Right cardiac atrium (tissue), 5 donors: ENCODE measurements at places on chromosomes 3 and 15. TPM values are rescaled to one million over a fixed set of nuclear protein-coding genes. Genes with fewer than 3 reads are reported as not detected.

EPHA3 gene
- 6.5 TPM for total RNA-seq

DNA sequence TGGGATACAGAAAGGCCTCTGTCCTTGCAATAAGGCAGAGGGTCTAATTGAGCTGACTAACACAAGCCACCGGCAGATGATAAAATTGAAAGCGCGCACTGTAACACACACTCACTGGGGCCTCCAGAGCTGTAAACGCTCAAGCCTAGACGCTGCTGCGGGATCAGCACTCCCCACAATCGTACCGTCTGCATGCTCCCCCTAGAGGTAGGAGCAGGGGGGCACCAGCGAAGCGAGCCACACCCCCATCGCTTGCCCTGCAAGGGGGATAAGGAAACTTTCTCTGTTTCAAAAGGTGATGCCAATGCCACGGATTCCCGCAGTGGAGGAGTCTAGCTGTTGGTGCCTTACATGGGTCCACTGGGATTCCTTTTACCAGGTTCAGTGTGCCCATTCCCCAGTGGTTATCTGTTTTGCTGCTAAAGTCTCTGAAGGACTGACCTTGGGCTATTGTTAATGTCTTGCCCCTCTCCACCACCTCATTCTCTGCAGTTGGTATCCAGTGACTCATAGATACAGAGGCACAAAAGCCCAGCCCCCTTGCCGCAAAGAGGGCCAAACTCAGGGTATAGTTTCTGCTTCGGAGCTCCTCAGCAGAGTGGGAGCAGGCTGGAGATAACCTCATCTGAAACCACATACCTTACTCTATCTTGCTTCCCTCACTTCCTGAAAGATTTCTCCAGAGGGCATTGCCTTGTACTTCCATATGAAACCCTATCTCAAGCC lies 139.3 kb upstream of the KBTBD8 start:
- DNase-seq: no peak

KLHL40 gene
- 0.09 TPM for total RNA-seq

GRCh38 chr3:16410659-16411058 lies 102.8 kb downstream of the RFTN1 start:
- no peak for DNase-seq

DNA sequence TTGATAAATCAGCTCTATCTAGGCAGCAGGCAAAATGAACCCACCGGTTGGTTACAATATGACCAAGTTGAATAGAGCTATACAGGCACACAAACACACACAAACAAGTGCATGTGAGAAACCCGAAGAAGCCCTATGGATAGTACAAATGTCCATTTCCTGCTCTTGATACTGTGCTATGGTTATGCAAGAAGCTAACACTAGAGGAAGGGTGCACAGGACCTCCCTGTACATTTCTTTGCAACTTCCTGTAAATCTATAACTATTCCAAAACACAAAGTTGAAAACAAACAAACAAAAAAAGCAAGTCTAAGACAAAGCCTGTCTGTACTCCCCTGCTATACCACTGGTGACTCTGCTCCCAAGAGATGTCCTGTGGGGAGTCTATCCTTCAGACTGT lies 8.2 kb upstream of the FAM240A start:
- no peak for DNase-seq

DNA sequence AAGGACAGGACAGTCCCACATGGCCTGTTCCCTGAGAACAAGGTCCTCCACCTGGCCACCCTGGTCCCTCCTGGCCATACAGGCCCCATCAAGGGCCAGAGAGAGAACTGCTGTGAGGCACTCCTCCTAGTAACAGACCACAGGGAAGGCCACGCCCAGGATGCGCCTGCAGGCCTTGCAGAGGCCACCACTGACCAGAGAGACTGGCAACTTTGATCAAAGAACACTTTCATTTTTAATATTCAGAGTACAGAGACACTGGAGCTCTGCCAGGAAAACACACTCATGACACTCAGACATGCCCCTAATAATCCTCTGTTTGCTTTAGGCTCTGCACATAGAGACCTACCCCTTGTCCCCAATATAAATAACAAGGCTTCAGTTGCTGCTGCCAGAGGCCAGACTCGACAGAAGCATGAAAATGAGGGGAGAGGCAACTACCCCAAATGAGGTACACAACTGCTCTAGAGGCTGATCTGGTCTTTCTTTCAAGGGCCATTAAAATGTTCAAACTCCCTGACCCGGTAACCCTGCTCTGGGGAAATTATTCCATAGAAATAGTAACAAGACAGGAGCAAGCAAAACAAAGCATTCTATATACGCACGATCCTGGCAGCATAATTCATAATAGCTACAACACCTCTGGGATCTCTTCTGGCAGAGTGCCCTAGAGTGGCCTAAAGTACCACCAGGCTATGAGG lies 44.8 kb downstream of the CCDC12 start:
- DNase-seq: no peak

RTF1 gene
- total RNA-seq: 22.3 TPM

HYAL1 gene
- total RNA-seq: 17.8 TPM

DNA sequence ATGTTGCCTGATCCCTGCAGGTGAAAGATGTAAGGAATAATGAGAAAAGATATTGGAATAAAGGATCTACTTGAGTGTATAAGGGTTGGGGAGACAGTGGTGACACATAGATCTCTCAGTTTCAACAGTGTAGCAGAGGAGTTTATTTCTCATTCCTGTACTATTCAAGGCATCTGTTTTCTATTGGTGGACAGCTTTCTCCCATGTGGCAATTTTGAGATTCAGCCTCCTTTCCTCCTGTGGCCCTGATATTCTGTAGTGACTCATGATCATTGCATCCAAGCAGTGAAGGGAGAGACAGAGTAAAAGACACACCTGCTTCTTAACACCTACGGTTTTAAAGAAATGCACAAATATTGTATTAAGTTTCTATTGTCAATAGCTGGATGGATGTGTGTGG lies 327.6 kb downstream of the GRM7 start:
- no peak for DNase-seq

ITPKA gene
- total RNA-seq: 1.4 TPM

CCR5 gene
- total RNA-seq: 0.68 TPM

- DNase-seq: no peak
Observed at GRCh38 chr15:95105229-95105628, 873.9 kb downstream of the MCTP2 start.

DNA sequence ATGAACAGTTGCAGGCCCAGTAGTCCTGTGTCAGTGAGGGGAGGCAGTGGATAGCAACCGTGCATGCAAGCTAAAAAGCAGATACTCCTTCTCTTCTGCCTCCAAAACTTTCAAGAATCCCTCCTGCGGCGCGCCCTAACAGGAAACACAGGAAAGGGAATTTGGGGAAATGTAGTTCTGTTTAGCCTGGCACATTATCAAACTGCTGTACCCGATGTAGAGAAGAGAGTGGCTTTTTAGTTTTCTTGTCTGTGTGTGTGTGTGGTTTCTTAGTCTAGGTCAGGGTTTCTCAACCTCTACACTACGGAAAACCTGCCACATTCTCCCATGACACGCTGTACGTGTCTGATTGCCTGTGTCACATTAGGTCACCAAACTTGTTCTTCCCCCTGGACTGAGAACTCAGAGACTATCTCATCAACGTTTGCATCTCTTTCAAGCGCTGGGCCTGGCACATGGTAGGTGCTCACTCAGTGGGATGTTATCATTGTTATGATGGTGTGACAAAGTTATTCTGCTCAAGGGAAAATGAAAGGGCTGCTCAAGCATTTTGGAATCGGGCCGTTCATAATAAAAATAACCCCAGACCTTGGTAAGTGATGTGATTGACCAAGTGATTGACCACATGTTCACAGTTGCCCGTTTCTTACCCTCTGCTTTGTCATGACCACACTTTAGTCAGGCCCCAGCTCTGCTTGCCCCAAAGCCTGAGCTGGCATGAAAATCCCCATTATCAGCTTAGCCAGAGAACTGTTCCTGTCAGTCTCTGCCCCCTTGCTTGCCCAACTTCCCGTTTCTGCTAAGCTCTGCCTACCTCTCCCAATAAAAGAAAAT lies 33.2 kb downstream of the TM4SF4 start:
- no peak for DNase-seq

GRCh38 chr3:33401781-33402180 lies 38.4 kb downstream of the UBP1 start:
- no peak for DNase-seq

DNA sequence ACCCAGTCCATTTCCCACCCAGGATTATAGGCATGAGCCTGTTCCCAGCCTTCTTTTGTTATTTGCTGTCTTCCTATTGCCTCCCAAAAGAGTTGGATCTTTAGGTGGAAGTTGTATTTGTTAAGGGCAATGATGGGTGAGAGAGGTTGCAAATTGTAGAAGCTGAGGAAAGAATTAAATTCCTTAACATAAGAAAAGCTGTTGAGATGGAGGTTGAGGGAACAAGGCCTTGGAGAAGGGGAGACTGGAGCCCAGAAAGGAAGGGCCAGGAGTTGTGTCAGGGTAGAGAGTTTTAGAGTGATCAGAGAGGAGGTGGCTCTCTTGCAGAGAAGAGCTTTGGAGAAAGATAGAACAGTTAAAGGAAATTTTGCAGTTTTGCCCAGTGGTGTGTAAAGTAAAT lies 46.8 kb downstream of the PLS1 start:
- no peak for DNase-seq

- no peak for DNase-seq
Observed at GRCh38 chr15:81097890-81098280, 36.2 kb upstream of the CFAP161 start.

DNA sequence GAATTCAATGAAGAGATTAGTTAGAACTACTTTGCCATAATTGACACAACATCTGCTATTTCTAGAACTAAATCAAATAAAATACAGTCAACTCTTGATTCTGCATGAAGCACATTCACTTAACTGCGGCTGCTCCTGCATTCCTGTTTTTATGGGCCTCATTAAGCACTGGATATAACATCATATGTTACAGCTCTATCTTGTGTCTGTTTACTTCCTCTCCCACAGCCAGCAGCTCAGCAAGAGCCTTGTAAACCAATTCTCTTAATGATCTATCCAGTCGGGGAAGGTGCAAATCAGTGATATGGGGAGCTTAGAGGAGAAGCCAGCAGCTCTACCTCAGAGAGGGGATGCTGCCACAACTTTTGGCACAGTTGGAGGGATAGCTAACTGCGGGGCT lies 329.2 kb downstream of the ARRDC4 start:
- no peak for DNase-seq

DNA sequence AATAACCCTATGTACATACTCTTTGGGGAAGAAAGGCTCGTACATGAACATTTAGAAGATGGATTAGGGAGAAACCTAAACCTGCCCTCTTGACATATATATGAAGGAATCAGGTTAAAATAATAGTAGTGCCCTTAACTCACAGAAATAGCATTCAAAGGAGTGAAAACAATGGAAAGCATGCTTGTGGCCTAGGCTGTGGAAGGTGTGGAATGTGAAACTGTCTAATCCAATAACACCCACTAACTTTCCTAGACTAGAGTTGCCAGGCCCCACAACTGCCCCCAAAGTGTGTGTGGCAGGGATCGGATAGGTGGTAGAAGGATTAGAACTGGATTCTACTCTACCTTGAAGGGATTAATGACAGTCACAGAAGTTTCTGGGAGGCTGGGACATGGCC lies 317.4 kb upstream of the LRRFIP2 start:
- no peak for DNase-seq

C3orf62 gene
- 3.2 TPM for total RNA-seq

DNA sequence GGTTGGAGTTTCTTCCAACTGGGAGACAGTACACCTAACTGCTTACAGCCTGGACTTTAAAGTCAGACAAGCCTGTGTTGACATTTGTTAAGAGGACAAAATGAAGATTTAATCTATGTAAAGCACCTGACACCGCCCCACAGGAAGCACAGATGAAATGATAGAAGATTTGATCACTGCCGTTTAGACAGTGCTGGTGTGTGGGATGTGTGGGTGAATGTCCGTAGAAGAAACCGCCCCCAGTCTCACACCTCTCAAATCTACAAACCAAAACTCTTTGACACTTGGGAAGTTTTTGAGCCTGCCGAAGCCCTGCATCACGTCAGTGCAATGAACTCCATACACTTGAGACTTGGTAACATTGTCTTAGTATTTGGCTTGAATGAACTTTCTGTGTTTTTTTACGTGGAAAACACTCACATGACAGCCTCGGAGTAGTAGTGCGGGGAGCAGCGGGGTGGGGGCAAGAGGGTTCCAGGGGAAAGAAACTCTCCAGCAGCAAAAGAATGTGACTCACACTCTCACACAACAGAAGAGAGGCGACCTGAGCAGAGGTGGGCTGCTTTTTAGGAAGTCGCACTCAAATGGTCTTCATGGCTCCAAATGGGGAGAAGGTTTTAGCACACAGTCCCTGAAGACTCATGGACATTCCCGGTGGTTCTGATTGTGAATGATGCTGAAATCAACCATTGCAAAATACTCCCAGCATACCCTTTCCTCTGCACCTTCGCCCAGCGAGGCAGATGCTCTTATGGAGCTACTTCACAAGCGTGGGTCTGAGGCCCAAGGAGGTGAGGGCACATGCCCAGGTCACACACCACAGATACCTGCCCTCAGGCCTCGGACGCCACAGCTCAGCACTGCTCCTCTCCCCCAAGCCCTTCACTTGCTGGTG lies 79.2 kb downstream of the SRGAP3 start:
- no peak for DNase-seq

- DNase-seq: no peak
Observed at GRCh38 chr3:50600141-50600753, 11.3 kb downstream of the CISH start.

DNA sequence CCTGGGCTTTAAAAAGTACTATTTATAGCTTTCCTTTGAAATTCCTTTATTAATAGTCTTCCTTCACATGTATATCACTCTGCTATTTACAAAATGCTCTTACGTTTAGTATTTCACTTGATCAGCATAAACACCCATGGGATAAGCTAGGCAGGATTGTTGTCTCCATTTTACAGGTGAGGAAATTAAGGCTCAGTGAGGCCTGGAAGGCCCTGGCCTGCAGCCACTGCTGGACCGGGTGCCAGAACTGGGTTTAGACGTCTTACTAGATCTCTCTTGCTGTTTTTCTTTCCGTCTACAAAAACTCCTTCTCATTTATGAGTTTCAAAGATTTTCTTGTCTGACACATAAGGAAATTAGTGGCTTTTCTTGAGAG lies 236.4 kb downstream of the LPP start:
- DNase-seq: peak; percentile 74

- DNase-seq: no peak
Observed at GRCh38 chr3:159245871-159246270, 444.0 kb downstream of the MFSD1 start.

GRCh38 chr3:89067736-89068135 lies 39.7 kb upstream of the EPHA3 start:
- no peak for DNase-seq

UBL7 gene
- total RNA-seq: 59.3 TPM

SAMD7 gene
- not detected for total RNA-seq

GPR27 gene
- 0.97 TPM for total RNA-seq

DNA sequence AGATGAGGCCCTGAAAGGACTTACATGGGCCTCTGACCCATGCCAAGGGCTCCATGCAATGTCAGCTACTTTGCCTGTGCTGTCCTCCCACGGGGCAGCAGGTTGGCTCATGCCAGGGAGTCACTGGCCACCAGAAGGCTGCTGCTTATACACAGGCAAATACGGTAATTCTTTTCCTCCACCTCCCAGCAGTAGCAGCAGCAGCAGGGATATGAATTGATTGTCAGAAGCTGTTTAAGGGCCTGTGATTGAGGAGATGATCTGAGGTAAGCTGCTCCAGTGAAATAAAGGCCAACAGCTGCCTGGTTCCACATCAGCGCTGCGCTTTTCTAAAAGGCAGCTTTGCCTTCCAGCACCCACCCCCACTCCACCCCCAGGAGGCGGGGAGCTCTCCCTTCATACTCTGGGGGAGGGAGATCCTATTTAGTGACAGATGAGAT lies 250.5 kb downstream of the SHQ1 start:
- no peak for DNase-seq

ABTB1 gene
- total RNA-seq: 20.2 TPM

UNC45A gene
- total RNA-seq: 26.2 TPM
